Activated CD8-positive, alpha-beta memory T cell treated with anti-CD3 and anti-CD28 coated beads, Interleukin-2, amount 50 U/mL, for 48 hours (primary cell): ENCODE measurements at places on chromosomes 2 and 18.

DNA sequence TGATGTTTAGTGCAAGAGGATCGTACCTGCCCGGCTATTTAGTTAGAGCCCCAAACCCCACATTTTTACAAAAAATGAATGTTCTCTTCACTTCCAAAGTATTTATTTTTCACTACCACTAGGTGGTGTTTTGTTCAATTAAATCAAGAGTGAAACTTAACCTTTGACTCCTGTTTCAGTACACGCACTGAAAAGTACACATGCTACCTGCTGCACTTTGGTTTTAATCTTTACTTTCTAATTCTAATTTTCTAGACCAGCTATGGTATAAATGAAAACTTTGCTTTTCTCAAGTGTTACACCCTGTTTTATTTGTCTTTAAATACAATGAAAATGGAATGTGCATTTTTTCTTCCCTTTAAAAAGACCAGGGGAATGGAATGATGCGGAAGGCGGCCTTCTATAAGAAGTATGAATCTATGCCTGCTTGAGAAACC is 31.4 kb upstream of the CHN1 start:
- DNase-seq = no peak

- no peak for DNase-seq
These were observed 8.8 kb upstream of the CABLES1 start for GRCh38 chr18:23126376-23127056.

DNA sequence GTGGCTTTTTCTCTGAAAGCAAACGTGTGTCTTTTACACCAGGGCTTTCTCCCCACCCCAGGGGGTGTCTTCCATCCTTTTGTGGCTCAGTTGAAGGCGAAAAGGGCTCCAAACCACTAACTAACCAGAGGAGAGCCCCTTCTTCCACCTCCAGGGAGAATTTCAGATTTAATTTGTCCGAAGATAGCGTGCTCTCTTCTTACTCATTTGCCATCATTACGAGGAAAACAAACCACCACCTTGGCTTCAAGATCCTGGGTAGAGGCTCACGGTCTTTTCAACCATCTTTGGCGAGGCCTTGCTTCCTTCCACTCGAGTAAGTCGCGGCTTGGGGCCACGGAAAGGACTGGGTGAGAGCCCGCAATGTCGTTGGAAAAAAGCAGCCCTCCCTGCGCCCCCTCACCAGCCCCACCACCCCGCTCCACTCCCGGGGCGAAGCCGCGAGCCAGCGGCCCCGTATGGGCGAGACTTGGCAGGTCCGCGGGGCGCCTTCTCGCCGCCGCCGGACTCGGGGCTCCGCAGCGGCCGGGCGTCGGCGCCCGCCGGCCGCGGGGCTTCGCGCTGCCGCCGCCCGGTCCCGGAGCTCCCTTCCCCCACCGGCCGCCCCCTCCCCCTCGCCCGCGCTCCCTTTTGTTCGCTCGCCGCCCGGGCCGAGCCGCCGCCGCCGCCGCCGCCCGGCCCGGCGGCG is 1.7 kb upstream of the ZNF532 start:
- DNase-seq = no peak

DNA sequence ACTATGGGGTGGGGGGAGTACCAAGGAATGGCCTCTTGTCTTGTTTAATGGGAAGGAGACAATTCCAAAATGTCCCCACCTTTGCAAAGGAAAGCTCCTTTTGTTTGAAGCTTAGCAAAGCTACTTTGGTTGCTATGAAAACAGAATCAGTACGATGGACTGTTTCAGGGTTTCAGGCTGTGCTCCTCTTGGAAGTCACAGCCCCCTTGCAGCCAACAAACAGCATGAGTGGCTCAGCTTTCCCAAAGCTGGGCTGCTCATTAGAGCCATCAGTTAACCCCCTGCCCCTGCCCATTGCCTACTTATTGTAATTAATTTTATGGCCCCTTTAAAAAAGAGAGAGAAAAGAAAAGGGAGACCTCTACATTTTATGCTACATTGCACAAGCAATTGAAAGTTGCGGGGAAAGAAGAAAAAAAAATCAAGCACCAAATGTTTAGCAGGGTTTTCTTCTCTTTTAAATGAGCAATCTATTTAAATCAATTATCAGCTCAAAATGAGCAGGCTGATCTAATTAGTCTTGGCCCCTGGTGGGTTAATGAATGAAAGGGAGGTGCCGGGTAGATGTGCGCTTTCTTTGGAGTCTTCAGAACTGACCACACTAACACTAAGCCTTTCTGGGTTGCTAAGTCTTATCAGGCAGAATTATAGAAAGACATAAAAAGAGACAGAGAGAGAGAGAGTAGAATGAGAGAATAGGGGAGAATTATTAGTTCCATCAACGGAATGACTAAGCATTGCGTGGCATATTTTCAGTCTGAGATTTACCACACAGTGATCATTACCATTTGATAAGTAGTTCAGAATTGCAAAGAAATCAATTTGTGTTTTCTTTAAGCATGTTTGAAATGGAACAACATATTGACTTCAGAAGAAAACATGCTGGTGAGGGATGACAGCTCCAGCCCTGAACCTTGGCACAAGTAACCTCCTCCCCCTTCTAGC is 284.9 kb downstream of the INSIG2 start:
- no peak for DNase-seq

- no peak for DNase-seq
These were observed 68.5 kb upstream of the ITGA6 start for GRCh38 chr2:172358691-172359556.

- DNase-seq = peak; percentile 88
These were observed 11.4 kb upstream of the ALPI start for GRCh38 chr2:232444409-232445148.

DNA sequence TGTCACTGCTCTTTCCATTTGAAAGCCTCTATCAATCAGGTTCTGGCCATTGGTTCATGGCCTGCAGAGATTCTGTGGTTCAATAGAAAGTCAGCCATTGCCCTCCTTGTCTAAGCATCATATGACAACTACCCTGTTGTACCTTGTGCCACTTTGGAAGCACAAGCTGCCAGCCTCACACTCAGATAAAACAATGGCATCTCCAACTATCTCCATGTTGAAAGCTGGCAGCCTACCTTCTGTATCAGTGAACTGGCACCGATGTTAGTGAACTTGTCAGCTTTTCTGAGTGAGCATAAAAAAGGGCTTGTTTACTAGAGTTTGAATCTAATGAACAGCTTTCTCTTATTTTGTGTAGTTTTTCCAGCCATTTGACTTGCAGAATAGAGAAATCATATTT is 203.3 kb upstream of the SESTD1 start:
- no peak for DNase-seq
